ENCODE measurements at places on chromosomes 11 and 22. TPM values are rescaled to one million over a fixed set of nuclear protein-coding genes. Genes with fewer than 3 reads are reported as not detected.

Gene FOLR1
- total RNA-seq = not detected

Gene SEC14L6
- total RNA-seq = 0.08 TPM

Gene CARD18
- not detected for total RNA-seq

Gene SCUBE2
- not detected for total RNA-seq

Gene PDXP
- total RNA-seq = 16.4 TPM

All from activated naive CD8-positive, alpha-beta T cell treated with anti-CD3 and anti-CD28 coated beads, Interleukin-2, amount 10 ng/mL, durations not matched to agents 7 days and 5 days (primary cell).